ENCODE measurements at places on chromosomes 13 and 19.
A peak's percentile ranks its signal among the peaks of the same experiment; 100 is the strongest.

- H3K27me3 ChIP-seq = no peaks in the 10 kb centered on the region
- DNase-seq = no peak
- H3K27ac ChIP-seq = no peak overlapping the region
- peaks cover 7% of the 10 kb centered on the region for H3K36me3 ChIP-seq
Observed at GRCh38 chr19:52739576-52739975, 4.7 kb upstream of the ZNF611 start.

- H3K4me3 ChIP-seq = no peak overlapping the region
- DNase-seq = no peak
- no peak overlapping the region for H3K27ac ChIP-seq
- H3K36me3 ChIP-seq = no peaks in the 10 kb centered on the region
Observed at GRCh38 chr19:31910224-31910623, 435.2 kb upstream of the ZNF507 start.

DNA sequence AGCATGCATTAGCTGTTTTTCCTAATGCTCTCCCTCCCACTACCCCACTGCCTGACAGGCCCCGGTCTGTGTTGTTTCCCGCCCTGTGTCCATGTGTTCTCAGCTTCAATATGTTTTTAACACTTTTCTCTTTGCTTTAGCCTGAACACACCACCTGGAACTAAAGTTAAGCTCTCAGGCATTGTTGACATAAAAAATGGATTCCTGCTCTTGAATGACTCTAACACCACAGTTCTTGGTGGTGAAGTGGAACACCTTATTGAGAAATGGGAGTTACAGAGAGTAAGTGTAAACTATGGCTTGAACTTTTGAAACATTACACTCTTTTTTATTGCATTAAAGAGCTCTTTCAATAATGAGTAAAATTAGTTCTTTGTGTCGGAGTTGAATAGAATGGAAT, 70.1 kb downstream of the TDRD3 start:
- DNase-seq = no peak
- H3K36me3 ChIP-seq = peaks cover 3% of the 10 kb centered on the region
- no peaks in the 10 kb centered on the region for H3K27me3 ChIP-seq

DNA sequence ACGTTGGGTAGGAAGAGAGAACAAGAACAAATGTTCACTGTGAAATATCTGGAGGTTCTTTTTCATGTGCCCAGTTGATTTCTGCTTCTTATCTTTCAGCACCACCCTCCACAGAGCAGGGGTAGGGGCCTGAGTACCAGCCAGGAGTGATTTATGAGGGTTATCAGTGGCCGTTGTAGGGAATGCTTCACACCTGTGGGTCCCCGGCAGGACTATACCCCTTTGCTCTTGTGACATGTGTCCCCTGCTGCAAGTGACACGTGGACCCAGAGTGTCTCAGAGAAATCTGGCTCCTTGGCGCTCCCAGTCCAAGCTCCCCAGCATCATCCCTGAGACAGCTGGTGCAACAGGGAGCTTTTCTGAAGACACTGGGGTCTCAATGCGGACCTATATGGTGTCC, 29.7 kb downstream of the SIAH3 start:
- H3K4me3 ChIP-seq = no peak overlapping the region
- no peaks in the 10 kb centered on the region for H3K4me1 ChIP-seq
- no peak for DNase-seq
- no peaks in the 10 kb centered on the region for H3K36me3 ChIP-seq

GRCh38 chr19:48573163-48573505, 21.2 kb downstream of the SULT2B1 start:
- no peaks in the 10 kb centered on the region for H3K36me3 ChIP-seq
- H3K27ac ChIP-seq = no peak overlapping the region
- no peak for DNase-seq
- H3K4me3 ChIP-seq = no peak overlapping the region

- no peak overlapping the region for H3K4me3 ChIP-seq
- peaks cover 69% of the 10 kb centered on the region for H3K4me1 ChIP-seq
- H3K27ac ChIP-seq = no peak overlapping the region
- H3K27me3 ChIP-seq = no peaks in the 10 kb centered on the region
- peaks cover 15% of the 10 kb centered on the region for H3K36me3 ChIP-seq
- DNase-seq = no peak
Observed at GRCh38 chr13:22111961-22112360, 441.1 kb downstream of the FGF9 start.

DNA sequence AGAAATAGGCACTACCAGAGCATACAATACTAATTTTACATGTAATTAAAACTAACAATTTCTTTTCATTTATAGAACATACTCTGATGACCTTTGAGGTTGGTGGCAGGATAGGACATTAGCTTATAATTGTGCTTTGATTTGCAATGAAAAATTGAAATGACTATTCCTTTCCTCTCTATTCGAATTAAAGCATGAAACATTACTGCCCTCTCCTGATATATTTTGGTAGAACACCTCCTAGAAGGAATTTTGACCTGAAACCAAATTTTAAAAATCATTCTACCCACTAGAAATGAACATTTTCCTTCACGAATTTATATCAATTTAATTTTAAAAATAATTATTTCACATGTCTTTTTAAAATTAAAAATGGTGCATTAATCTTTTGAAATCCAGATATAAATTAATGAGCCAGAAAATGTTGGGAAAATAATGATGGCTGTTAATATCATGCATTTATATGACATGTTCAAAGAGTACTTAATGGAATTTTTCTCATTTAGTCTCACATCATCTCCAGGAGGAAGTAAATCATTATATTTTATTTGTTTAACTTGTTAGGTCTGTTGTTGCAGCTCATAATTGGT, 556.3 kb upstream of the ARGLU1 start:
- H3K4me3 ChIP-seq = no peak overlapping the region
- no peaks in the 10 kb centered on the region for H3K36me3 ChIP-seq
- no peaks in the 10 kb centered on the region for H3K27me3 ChIP-seq
- DNase-seq = no peak
- H3K4me1 ChIP-seq = no peaks in the 10 kb centered on the region

DNA sequence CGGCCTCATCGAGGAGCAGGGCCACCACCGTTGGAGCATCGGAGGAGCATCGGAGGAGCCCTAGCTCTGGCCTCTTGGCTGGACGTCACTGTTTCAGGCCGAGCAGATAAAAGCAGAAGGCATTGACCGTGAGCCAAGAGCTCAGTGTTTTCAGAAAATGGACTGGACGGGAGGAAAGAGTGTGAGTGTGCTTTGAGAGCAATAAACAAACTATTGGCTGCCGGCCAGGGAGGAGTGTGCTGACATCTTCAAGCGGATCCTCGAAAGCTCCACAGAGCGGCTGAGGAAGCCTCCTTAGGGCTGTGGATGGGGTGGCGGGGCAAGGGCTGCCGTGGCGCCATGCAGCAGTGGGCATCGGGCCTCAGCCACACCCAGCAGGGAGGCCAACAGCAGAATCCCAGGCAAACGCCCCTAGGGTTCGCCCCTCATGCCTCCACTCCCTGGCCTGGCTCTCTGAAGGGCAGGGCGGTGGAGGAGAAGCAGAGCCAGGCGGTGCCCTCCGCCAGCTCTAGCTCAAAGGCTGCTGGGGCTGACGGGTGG, 41.8 kb downstream of the IRS2 start:
- no peak for DNase-seq
- H3K4me1 ChIP-seq = peaks cover 10% of the 10 kb centered on the region
- no peak overlapping the region for H3K4me3 ChIP-seq
- no peak overlapping the region for H3K27ac ChIP-seq
- peaks cover 8% of the 10 kb centered on the region for H3K27me3 ChIP-seq

GRCh38 chr13:98509271-98510155, 67.4 kb downstream of the STK24 start:
- peak overlapping the region; percentile 89 for H3K27ac ChIP-seq
- peak; percentile 80 for DNase-seq

DNA sequence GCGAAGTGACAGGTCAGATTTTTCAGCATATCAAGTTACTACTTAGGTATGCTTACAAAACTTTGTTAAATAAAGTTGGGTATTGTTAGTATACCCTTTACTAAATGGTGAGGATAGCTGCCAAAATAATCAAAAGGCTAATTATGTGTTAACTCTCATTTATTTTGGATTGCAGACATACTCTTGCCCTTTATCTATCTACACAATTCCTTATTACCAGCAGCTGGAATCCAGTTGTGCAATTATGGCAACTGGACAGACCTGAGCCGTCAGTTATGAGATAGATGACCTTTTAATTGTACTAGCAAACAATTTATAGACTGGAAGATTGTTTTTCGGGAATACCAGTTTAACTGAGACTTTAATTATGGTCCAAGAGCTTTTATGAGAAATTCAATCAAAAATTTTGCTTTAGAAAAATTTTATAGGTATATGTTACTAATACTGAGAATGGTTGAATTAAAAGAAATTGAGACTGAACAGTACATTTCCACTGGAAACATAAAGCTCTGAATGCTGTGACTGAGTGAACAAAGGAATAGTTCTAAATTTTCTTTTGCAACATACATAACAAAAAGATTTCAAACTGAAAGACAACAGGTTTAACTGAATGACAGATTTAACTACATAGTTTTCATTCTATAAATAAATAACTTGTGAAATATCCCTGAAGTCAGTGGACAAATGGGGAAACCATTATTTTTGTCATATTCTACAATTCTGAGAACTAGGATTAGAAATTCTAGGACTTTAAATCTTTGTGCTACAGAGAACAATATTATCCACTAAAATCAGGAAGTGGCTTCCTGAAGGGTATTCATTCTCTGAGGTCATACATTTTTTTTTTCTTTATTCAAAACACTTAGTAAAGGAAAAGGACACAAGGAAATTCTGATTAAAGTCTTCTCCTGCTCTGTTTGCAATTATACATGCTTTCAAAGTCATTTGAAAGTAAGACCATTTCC, 97.4 kb downstream of the ZC3H13 start:
- H3K4me3 ChIP-seq = no peak overlapping the region
- no peaks in the 10 kb centered on the region for H3K27me3 ChIP-seq
- H3K36me3 ChIP-seq = peaks cover 37% of the 10 kb centered on the region

DNA sequence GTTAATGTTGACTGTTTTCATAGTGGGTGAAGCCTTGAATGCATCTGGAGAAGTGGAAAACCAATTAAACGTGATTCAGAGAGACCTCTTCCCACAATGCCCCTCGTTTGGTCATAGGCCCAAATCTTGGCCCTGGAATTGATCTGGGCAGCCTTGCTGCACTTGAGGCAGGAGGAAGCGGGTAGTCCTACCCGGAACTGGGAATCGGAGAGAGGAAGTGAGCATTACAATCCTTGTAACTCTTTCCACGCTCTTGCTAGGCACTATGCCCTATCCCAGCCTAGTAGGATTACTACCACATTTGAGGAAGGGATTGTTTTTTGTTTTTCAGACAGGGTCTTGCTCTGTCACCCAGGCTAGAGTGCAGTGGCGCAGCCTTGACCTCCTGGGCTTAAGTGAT, 3.6 kb downstream of the KCNK6 start:
- no peaks in the 10 kb centered on the region for H3K27me3 ChIP-seq
- DNase-seq = no peak
- H3K4me1 ChIP-seq = peaks cover 29% of the 10 kb centered on the region
- peaks cover 32% of the 10 kb centered on the region for H3K36me3 ChIP-seq
- H3K27ac ChIP-seq = no peak overlapping the region

GRCh38 chr19:45063851-45064801, 12.2 kb downstream of the ZNF296 start:
- H3K36me3 ChIP-seq = peaks cover 51% of the 10 kb centered on the region
- H3K4me3 ChIP-seq = no peak overlapping the region
- H3K4me1 ChIP-seq = peaks cover 4% of the 10 kb centered on the region

DNA sequence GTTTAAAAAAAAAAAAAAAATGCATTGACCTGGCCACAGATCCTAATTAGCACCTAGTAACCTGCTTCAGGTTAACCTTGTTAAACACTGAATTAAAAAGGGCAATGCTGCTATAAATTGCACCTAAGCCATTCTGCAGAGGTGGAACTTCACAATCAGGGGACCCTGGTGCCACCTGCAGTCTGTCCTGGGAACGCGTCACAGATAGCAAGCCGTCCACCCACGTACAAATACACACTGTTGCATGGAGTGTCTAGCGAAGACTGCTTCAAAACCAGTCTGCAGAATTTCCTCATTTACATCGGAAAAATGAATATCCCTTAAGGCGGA, 169.3 kb downstream of the COL4A1 start:
- H3K36me3 ChIP-seq = peaks cover 2% of the 10 kb centered on the region
- peak overlapping the region; percentile 82 for H3K27ac ChIP-seq
- DNase-seq = no peak
- H3K27me3 ChIP-seq = peaks cover 55% of the 10 kb centered on the region

GRCh38 chr19:15488489-15489226, 9.4 kb upstream of the PGLYRP2 start:
- H3K27ac ChIP-seq = no peak overlapping the region
- no peak overlapping the region for H3K4me3 ChIP-seq
- peaks cover 12% of the 10 kb centered on the region for H3K27me3 ChIP-seq
- DNase-seq = no peak
- H3K4me1 ChIP-seq = peaks cover 5% of the 10 kb centered on the region

DNA sequence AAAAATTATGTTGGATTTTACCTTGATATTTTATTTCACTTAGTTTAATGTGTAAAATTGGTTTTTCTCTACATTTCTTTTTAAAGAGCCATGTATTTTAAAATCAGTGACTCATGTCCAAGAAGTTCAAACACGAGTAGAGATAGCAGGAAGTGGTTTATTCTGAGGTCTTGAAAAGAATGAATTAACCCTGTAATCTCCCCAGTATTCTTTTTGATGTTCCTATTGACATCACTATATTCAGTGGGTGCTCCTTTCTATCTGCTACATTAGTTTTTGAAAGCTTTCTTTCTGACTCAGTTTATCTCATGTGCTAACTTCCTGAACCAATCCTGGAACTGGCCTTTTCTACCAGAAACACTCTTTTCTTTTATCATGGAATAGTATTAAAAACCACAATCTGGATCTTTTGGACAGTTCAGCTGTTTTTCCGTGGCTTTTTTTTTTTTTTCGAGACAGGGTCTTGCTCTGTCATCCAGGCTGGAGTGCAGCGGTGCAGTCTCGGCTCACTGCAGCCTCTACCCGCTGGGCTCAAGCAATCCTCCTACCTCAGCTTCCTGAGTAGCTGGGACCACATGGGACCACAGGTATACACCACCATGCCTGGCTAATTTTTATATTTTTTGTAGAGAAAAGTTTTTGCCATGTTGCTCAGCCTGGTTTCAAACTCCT, 114.9 kb downstream of the PCCA start:
- peaks cover 1% of the 10 kb centered on the region for H3K36me3 ChIP-seq
- H3K4me3 ChIP-seq = peak overlapping the region; percentile 56
- no peaks in the 10 kb centered on the region for H3K27me3 ChIP-seq
- H3K27ac ChIP-seq = peak overlapping the region; percentile 50
- peaks cover 8% of the 10 kb centered on the region for H3K4me1 ChIP-seq
- no peak for DNase-seq

DNA sequence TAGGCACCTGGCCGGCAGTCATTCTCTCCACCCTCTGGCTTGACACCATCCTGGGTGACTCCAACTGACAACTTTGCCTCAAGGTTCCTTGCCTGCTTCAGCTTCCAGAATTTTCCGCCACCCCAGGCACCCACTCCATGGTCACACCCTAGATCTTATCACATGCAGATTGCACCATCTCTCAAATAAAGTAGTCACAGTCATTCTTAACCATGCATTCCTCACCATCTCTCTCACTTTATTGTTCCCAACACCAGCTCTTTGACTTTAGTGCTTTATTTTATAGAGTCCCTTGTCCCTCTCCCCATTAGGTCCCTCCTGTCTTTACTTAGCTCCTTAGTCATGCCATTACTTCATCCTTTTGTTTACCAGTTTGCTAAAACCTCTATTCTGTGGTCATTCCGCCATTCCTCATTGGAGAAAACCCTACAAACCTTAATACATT, 351.7 kb downstream of the SPRY2 start:
- no peaks in the 10 kb centered on the region for H3K36me3 ChIP-seq
- no peak overlapping the region for H3K27ac ChIP-seq
- H3K27me3 ChIP-seq = no peaks in the 10 kb centered on the region
- H3K4me3 ChIP-seq = no peak overlapping the region

- no peaks in the 10 kb centered on the region for H3K36me3 ChIP-seq
- no peak for DNase-seq
- H3K27ac ChIP-seq = no peak overlapping the region
- H3K4me1 ChIP-seq = peaks cover 2% of the 10 kb centered on the region
Observed at GRCh38 chr13:108963846-108964600, 334.6 kb downstream of the MYO16 start.
